ENCODE measurements at places on chromosomes 12 and 14.

DNA sequence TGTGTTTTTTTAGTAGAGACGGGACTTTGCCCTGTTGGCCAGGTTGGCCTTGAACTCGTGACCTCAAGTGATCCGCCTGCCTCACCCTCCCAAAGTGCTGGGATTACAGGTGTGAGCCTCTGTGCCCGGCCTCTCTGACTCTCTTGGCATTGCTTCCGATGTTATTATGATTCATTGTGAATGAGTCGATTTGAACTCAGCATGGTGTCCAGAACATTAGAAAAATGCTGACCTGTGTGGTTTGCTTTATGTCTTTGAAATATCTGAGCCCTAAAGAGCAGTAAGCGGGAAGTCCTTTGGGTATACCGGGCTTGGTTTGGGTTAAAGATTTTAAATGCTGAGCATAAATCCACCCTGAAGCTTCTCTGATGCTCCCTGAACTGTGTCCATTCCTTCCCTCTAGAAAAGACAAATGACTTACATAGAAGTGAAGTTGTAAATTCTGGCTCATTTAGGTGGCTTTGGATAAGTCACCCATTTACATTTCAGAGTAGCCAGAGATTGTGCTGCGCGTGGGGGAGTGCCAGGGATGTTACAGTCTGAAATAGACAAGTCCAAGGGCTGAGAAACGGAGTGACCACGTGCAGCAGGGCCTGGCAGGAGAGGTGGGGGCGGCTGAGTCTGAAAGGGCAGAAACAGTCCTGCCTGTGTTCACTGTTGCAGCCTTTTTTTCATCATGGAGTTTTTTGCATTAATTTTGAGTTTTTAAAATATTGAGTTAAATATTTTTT lies 39.6 kb downstream of the SLC15A4 start:
- peak; percentile 81 for DNase-seq

GRCh38 chr14:90976101-90976500 lies 84.3 kb downstream of the RPS6KA5 start:
- no peak for DNase-seq

GRCh38 chr12:50006754-50007442 lies 18.4 kb downstream of the RACGAP1 start:
- no peak for DNase-seq

DNA sequence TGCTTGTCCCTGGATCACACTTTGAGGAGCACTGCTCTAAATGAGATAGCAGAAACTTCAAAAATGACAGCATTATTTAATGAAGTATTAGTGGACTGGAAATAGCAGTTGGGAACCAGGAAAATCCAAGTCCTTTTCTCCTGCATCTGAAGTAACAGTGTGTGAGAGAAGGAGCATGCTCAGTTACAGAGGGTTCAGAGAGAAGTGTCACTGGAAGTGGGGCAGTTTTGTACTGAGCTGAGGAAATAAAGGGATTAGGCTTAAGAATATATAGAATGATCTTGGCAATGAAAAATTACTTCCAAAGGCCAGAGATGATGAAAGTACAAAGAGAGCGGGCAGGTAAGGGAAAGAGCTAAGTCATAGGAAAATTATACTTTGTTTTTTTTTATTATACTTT lies 130.9 kb downstream of the MIPOL1 start:
- DNase-seq, result no peak

DNA sequence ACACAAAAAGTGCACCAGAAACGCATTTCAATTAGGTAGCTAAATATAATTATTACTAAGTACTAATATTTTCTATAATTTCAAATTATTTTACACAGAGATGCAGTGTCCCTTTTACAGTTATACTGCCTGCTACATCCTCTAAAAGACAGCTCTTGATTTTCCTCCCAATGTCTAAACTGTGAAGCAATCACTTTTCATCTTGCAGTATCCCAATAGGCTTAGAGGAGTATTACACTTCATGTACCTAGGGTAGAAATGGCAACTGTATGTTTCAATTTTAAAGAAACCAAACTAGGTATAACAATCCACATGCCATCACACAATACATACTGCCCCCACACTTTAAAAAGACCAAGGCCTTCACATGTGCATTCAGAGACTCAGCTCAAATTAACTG lies 7.3 kb downstream of the RSRC2 start:
- no peak for DNase-seq

GRCh38 chr12:69057742-69058141 lies 124.8 kb upstream of the CPM start:
- no peak for DNase-seq

GRCh38 chr12:96271469-96272199 lies 77.5 kb downstream of the ELK3 start:
- no peak for DNase-seq

DNA sequence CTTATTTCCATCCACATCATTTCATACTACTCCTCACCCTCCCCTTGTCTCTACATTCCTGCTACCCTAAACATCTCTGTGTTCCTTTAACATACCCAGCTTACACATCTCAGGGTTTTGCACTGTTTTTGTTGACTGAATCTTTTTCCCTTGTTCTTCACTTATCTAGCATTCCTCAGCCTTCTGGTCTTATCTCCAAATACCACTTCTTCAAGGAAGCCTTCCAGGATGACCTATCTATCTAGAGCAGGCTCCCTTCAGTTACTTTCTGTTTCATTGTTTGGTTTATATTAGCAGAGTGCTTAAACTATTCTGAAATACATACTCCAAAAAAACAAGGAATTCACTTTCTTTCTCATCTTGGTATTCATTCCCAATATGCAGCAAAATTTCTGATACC lies 353.1 kb downstream of the NAV3 start:
- DNase-seq, result no peak

- no peak for DNase-seq
These were observed 84.2 kb downstream of the AVPR1A start for GRCh38 chr12:63066782-63067181.

GRCh38 chr14:58829594-58829993 lies 191.8 kb downstream of the DACT1 start:
- no peak for DNase-seq

Measured in RCC 7860 (cell line).